Activated CD8-positive, alpha-beta memory T cell treated with anti-CD3 and anti-CD28 coated beads for 4 hours (primary cell): ENCODE measurements at places on chromosomes 5 and 9.
A peak's percentile ranks its signal among the peaks of the same experiment; 100 is the strongest.

DNA sequence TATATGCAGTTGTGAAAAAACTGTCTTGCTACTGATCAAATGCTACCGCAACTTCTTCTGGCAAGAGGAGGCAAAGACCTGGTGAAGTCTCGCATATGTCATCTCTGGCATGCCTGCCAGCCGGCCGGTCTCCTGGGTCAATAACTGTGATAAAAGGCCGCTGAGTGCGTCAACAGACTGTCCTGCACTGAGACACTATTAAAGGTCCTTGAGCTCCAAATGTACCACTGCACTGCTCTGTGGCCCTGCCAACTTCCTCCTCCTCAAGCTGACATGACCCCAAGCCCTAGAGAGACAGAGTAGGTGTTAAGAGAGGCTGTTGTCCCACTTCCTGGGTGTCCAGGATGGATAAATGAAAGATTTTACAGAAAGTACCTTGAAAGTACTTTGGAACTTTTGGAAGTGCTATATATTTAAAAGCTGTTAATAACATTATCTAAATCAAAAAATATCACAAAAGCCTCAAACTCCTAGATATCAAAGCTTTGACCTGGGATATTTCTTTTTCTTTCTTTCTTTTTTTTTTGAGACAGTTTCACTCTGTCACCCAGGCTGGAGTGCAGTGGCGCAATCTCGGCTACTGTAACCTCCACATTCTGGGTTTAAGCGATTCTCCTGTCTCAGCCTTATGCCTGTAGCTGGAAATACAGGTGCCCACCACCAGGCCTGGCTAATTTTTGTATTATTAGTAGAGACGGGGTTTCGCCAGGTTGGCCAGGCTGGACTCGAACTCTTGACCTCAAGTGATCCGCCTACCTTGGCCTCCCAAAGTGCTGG, 31.5 kb downstream of the RAPGEF1 start:
- DNase-seq: no peak

GRCh38 chr9:87310827-87311523, 186.7 kb upstream of the DAPK1 start:
- DNase-seq: no peak

DNA sequence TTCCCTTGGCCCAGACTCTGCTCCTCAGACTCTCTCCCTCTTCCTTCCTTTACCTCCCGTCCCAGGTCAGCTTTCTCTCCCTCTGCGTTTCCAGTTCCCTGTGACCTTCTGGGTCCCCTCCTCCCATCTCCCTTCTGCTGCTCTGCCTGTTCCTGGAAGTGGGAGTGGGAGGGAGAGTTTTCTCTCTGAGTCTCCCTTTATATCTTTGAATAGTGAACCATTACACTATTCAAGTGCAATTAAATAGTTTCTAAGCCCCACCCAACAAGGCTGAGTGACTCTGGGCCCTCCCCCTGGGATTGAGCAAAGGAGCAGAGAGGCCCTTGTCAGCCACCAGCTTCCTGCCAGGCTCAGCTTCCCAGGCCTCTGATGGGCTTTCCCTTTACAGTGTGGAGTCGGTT, 34.8 kb downstream of the THBS4 start:
- no peak for DNase-seq

DNA sequence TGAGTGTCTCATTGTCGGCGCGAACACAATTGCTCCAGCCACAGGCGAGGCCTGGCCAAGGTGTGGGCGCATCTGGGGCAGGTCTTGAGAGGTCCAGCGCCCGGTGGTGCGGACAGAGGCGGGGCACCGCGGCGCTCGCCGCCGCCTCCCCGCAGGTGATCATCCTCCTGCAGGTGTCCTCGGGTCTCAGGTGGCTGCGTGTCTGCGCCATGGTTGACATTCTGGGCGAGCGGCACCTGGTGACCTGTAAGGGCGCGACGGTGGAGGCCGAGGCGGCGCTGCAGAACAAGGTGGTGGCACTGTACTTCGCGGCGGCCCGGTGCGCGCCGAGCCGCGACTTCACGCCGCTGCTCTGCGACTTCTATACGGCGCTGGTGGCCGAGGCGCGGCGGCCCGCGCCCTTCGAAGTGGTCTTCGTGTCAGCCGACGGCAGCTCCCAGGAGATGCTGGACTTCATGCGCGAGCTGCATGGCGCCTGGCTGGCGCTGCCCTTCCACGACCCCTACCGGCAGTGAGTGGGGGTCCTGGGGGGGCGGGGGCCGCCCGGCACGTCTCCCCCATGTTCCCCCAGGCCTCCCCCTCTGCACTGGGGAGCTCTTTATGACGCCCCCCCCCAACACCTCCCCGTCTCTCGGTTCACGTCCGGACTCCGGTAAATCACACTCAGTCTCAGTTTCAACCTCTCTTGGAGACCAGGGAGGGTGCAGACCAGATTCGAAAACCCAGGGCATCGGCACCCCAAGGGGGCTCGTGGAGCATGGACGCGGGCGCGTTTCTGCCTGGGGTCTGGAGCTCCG, 446 bp downstream of the NXNL2 start:
- DNase-seq: no peak

- no peak for DNase-seq
These were observed 50.7 kb downstream of the MSX2 start for GRCh38 chr5:174775081-174775480.

DNA sequence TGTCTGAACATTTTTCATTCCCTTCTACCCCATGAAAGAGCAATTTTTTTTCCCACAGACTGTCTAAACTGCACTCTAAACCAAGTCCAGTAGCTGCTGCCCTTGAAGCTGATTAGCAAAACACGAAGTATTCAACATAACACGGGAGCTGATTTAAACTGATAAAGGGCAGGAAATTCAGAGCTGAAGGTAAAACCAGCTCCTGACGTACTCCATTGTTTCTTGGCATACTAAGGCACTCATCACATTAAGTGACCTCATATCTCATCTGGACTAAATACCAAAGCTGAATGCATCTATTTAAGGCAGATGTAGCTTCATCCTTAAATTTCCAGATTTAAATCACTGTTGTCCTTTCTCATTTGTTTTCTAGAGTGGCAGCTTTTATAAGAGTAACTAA, 12.0 kb downstream of the GDF9 start:
- DNase-seq: no peak

DNA sequence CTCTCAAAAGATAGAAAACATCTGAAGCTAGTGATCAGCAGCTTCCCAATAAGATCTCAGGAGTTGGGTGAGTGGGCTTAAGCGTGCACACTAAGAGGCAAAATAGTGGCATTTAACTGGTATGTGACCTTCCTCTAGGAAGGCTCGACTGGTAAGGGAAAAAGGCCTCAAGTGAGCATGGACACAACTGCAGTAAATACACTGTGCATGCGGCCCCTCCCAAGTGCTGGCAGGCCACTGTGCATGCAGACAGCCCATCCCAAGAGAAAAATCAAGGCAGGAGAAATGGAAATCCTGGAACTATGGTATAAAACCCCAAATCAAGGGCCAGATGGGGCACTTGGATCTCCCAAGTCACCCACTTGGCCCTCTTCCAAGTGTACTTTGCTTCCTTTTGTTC, 112.7 kb downstream of the SMC2 start:
- DNase-seq: no peak

DNA sequence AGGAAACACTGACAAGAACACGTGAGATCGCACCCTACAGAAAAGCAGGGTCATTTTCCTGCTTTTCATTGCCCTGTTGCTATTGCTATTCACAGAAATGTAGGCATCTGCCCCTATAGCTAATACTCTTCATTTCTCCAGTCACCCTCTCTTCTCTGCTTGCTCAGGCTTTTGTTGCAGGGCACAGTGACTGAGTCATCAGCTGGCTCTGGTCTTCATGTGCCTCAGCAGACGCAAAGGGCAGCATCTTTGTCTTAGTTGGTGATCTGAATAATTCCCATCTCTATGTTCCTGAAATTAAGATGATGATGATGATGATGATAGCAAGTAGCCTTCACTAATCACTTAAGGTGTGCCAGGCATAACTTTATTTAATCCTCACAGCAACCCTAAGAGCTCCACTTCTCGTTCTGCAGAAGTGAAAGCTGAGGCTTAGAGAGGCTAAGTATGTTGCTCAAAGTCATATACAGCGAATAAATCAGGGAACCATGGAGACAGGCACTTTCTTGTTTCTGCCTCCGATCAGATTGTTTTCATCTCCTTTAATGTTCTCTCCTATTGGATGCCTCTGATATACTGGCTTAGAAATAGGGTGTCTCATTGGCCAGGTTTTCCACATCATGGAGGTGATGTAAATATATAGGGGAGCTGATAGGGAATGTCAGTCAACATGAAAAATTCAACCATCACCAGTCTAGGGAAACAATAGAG, 133.0 kb upstream of the STK32A start:
- no peak for DNase-seq

DNA sequence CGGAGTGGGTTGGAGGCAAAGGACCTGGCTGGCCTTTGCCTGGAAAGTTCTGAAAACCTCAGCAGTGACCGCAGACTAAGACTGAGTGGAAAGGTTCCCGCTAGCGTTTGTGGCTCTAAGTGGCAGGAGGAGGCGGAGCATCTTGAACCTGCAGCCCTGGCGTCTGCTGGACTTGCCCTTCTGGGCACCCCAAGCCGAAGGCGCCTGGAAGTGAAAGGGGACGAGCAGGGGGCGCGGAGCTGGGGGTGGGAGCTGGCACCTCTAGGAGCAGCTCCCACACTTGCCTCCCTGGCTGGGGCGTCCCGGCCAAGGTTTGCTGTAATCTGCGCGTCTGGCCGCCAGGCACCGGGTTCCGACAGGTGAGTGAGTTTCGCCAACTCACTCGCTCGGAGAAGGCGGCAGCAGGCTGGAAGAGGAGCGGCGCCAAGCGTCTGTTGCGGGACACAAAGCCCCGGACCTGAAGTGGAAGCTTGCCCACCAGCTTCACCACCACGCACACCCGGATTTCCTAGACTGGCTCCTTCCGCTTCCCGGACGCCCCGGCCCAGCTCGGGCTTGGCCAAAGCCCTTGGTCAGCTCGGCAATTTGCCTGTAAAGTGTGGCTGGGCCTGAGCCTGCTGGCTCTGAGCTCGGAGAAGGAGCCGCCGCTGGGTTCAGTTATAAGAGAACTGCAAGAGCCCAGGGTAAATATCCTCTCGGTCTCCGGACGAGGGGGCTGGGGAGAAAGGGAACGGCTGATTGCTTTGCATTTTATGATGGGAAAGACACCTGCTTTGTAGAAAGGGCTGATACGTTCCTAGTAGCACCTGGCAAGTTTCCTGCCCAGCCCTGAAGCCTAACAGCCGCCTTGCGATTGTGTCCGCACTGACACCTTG, at the start of gene GNA14:
TSS of gene GNA14 (minus strand) at position 89 of the 875 bp plus-strand sequence. CDS start 529 bp downstream, outside the sequence.
- no peak for DNase-seq

GRCh38 chr9:92100237-92100911, 14.8 kb downstream of the SPTLC1 start:
- no peak for DNase-seq

- peak; percentile 68 for DNase-seq
These were observed at the start of gene MRPS2 for GRCh38 chr9:135500525-135501260. Gene MRPS2 (plus strand): TSS chr9:135500682. CDS start chr9:135500711, 29 bp downstream.

DNA sequence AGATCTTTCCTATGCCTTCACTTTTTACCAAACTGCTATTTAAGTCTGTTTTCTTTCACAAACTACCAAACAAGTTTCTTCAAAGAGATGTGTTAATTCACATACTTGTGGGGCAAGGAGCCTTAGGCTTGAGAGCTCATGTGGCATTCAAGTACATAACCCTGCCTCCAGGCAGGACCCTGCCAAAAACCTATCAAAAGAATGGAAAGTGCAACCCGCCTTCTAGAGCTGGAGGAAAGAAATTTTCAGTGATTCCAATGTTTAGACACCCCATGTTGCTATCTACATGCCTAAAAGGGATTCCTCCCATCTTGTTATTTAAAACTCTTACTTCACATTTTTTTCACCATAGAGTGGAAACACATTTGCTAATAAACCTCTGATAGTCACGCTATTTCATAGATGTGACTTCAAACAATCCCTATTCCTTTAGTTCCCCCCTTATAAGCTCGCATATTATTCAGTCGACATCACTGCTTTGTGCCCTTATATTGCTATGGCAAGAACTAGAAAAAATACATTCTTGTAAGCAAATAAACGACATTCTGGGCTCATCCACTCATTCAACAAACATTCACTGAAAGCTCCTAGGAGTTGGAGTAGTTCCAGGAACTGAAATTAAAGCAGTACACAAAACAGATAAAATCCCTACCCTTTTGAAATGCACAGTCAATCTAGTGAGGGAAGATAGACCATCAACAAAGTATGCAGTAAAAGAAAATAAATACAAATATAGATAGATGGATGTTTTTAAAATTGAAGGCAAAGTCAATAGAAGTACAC, 518.1 kb downstream of the ELAVL2 start:
- DNase-seq: no peak

- no peak for DNase-seq
These were observed 527.8 kb downstream of the MTRR start for GRCh38 chr5:8396756-8397155.

DNA sequence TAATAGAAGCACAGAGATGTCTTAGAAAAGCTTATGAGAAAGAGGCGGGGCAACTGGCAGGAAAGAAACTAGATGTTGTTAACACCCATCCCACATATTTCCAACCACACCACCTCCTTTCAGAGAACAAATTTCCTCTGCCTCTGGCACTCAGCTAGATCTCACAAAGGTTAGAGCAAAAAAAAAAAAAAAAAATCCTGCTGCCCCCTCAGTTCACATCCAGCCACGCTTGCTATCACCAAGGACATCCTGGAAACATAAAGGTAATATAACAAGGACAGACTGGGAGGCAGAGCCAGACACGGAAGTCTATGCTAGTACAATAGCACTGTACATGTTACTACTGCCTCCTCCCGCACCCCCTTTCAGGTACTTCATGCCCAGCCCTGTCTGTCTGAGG, 238.0 kb upstream of the PTGER4 start:
- DNase-seq: peak; percentile 51

DNA sequence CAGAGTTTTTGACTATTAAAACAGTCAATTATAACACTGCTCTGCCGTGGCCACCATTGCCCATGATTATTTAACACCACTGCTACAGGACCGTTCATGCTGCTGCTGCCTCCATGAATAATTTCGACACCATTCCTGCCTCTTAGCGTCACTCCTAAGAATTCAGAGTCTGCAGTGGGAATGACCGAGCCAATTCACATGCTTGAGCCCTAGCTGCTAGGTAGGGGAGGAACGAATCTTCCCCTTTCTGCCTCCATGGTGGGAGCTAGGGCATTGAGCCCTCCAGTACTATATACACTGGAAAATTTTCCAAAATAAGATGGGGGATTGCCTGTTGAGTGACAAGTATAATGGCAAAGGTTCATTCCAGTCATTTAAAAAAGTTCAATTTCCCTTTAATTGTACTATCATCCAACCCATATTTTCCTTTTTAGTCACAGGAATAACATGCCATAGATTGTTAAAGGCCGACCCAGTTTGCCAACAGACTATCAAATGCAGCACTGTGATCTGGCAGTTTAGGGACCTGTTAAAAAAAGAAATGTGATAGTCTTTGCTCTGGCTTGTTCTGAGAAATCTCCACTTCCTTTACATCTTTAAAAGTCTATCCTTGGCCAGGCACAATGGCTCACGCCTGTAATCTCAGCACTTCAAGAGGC, 13.5 kb upstream of the B4GALT1 start:
- DNase-seq: no peak

DNA sequence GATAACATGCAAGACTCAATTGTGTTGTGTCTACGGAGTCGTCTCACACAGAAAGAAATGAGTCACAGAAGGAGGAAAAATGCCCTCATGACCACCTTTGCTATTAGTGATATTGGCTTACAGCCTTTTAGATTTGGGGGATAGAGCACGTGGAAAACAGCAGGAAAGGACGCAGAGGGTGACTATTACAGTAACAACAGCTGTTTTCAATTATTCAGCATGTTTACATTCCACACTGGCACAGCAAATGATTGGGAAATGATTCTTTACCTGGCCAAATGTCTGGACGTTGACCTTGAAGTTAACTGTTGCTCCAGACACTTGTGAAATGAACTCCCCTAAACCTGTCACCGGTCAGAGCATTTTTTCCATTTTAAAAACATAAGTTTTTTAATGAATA, 46.8 kb downstream of the APTX start:
- no peak for DNase-seq

GRCh38 chr5:159031513-159031912, 68.2 kb downstream of the EBF1 start:
- DNase-seq: no peak
